Activated CD4-positive, alpha-beta T cell treated with anti-CD3 and anti-CD28 coated beads for 4 hours (primary cell): ENCODE measurements at places on chromosomes 16 and 17.

DNA sequence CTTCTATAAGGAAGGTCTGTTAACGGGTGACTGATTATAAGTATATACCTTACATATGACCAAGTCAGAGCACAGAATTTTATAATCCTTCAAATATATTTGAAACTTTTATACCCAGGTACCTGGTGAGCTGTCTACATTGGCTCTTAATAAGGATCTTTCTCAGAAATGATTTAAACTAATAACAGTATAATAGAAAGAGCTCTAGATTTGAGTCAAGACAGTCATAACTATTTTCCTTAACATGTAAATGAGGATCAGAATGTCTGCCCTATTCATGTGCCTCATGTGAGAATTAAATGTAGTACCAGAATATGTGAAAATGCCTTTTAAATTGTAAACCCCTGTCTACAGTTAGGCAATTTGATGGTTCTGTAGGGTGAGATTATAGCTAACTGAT, 14.5 kb downstream of the CBFB start:
- DNase-seq = no peak

DNA sequence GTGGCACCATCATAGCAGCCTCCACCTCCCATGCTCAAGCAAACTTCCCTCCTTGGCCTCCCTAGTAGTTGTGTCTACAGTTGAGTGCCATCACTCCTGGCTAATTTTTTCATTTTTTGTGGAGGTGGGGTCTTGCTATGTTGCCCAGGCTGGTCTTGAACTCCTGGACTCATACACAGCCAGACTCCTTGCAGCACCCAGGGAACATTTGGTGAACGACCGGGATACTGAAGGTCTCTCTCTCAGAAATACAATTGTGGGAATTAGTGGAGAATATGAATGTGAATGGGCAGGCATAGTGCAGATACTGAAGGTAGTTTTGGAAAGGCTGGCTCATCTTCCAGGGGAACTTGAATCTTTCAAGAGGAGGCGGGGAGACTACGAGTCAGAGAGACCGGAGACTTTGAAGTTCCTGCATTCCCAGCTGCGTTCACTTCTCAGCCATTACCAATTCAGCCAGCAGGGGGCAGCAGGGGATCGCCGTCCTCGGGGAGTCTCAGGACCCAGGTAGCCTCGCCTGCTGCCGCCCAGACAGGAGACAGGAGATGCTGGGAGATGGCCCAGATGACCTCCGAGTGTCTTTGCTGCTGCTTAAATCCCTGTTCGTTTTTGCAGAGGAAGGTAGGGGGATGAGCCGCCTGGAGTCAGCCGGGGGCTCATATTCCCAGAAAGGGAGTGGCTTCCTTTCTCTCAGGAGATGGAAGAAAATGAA, 68.6 kb downstream of the HAPSTR1 start:
- no peak for DNase-seq

DNA sequence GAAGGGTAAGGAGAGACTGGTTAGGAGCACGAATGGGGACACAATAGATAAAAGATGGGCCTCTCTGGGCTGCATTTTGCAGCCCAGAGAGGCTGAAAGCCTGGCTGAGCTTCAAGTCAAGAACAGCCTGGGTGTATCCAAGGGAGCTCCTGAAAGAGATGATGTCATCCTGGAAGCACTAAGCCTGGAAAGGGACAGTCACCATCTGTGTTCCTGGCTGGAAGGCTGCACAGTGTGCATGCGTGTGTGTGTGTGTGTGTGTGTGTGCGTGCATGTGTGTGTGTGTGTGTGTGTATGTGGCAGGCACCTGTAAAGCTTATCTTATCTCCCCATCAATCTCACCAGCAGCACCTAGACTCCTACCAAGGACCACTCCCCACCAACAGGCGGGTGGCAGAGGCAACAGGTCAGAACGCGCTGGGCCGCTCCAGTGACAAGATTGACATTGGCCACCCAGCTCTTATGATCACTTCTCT, 44.1 kb downstream of the COG7 start:
- no peak for DNase-seq

DNA sequence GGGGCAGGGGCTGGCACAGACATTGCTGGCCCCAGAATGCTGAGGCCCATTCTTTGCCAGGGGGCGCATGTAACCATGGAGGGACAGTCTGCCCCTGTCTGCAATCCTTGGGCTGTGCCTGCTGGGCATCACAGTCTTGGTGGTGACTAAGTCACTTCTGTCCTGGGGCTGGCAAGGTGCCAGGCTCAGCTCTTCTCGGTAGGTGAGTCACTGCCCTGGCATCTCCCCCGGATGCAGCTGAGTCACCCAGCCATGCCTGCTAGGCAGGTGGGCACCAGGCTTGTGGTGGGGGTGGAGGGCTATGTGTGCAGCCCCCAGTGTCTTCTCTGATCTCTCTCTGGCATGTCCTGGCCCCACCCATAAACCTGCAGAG, 5.6 kb downstream of the RARA start:
- peak; percentile 88 for DNase-seq

GRCh38 chr16:65121870-65122723, at the start of gene CDH11:
Gene CDH11 (minus strand): TSS chr16:65122063. CDS start chr16:65004869, 117,194 bp downstream.
- DNase-seq = no peak

- peak; percentile 62 for DNase-seq
Measured at GRCh38 chr17:46212634-46213435, 19.6 kb upstream of the KANSL1 start.

DNA sequence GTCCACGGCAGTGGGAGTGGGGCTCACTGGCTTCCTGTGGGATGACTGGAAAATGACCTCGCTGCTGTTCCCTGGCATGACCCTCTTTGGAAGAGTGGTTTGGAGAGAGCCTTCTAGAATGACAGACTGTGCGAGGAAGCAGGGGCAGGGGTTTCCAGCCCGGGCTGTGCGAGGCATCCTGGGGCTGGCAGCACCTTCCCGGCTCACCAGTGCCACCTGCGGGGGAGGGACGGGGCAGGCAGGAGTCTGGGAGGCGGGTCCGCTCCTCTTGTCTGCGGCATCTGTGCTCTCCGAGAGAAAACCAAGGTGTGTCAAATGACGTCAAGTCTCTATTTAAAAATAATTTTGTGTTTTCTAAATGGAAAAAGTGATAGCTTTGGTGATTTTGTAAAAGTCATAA, 7.8 kb upstream of the RNF213 start:
- DNase-seq = peak; percentile 89

- DNase-seq = no peak
Measured at GRCh38 chr17:65271296-65271695, 134.1 kb downstream of the RGS9 start.

- DNase-seq = no peak
Measured at GRCh38 chr17:57342963-57343589, 86.8 kb downstream of the MSI2 start.

GRCh38 chr16:23244122-23244521, 58.0 kb upstream of the SCNN1B start:
- no peak for DNase-seq

DNA sequence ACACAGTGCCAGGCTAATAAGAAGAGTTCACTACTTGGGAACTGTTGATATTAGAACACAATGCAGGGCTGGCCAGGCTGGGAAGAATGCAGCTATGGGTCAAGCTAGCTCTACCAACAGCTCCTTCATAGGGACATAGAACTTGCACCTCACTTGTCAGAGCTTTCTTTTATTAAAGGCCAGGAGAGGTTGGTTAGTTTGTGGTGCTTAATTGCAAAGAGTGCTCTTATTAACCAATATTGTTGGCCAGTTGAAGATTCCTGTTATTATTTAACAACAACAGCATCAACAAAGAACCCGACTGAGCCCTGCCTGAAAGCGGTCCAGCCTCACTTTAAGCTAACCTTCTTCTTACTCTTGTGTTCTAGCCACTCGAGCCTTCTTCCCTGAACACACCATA, 43.4 kb upstream of the ANKFN1 start:
- no peak for DNase-seq

DNA sequence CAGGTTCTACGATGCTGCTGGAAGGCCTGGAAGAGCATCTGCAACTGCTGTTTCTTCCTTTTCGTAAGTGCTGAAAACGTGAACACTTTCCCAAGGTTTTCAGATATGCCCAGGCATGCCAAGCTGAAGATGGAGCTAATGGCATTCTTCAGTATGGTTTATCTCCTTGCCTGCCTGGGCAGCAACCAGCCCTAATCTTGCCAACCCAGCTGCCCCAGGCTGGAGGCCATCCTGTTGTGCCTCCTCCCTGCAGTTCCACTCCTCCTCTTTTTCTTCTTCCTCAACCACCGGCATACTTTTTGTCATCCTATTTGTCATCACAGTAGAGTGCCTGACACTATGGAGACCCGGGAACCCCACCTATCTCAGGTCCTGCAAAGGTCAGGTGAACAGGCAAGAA, 1849.3 kb downstream of the TP53TG3F start:
- DNase-seq = no peak

DNA sequence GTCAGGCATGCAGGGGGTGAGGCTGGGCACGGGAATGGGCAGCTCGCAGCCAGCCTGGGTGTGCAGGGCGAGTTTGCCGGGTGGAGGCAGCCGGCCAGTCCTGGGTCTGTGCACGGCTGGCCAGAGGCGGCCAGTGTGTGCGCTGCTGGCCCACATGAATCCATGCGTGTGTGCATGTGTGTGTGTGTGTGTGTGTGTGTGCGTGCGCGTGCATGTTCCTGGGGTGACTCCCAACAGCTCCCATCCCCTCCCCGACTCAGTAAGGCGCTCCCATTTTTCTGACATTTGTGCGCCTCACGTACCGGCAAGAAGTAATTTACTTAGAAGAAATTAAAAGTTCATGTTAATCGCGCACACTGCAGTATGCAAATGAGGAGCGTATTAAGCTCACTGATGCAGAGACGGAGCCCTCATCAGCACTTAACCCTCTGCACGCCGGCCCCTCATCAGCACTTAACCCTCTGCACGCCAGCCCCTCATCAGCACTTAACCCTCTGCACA, 55.4 kb upstream of the ACSF3 start:
- no peak for DNase-seq

DNA sequence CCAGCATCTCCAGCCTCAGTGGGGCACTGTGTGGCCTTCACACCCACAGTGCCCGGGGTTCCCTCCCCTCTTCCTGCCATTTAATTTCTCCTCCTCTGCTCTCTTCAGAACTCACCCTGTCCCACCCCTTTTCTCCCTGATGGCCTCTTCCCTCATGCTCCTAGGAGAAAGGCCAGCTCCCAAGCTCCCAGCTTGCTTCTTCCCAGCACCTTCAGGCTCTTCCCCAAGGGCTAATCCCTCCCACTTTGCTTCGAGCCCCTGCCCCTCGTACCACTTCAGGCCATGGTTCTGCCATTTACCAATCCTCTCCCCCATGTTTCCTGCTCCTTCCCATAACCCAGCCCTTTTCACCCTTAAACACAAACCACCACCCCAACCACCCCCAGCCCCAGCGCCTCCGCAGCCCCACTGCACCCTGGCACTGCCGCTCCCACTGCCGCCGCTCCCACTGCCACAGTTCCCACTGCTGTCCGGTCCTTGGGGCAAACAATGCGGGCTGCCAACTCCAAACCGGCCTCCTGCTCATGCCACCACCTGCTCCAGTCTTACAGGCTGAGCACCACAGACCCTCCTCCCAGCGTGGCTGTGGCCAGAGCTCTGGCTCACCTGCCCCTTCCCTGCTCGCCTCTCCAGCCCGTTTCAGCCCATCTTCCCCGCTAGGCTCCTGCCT, 28.6 kb downstream of the ADAM11 start:
- DNase-seq = no peak

DNA sequence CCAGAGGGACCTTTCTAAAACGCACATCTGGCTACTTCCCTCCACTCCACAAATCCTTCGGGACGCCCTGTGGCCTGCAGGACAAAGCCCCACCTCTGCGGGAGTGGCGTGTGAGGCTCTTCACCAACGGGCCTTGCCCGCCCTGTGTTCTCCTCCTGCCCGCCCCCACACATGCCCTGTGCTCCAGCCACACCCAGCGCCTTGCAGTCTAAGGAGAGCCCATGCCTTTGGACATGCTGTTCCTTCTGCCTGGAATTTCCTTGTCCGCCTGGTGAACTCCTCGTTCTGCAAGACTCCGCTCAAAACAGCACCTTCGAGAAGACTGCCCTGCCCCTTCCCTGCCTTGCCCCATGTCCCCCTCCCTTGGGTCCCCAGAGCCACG, 7.4 kb downstream of the ELOB start:
- no peak for DNase-seq

DNA sequence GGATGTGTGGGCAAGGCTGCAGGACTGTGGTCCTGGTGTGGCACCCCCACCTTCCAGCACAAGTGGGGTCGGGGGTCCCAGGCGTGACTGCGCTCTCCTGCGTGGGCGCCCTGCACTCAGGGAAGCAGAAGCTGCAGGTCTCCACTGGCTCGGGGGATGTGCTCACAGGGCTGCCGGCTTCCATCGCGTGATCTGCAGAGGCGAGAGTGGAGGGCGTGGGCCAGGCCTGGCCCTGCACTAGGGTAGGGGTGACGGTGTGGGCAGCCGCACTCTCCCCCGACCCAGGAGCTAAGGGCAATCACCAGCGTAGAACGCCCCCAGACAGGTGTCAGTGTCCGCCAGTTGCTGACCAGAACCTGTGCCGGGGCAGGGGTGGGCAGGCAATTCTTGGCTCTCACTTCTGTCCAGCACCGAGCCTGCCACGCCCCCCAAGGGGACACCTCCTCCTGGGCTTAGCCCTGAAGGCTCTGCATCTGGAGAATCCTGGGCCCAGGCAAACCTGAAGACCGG, 32.3 kb downstream of the TNFRSF13B start:
- DNase-seq = no peak

- no peak for DNase-seq
Measured at GRCh38 chr17:73516431-73516830, 127.8 kb downstream of the SDK2 start.

DNA sequence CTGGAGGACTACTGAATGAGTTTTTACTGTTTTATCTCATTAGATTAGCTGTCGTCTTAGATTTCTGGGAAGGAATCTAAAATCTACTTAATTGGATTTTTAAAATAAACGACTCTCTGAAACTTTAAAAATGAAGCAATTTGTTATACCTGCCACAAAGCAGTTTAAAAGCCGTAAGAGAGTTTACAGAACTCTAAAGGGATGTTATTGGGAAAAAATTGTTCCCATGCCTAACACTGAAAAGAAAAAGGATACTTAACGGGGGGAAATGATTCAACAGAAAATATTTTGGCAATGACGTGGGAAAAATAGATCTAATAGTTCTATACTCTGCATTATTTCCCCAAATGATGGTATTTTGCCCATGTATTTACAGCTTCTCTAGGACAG, 27.0 kb downstream of the ARHGAP17 start:
- DNase-seq = no peak

- no peak for DNase-seq
Measured at GRCh38 chr17:17055286-17056155, 13.3 kb downstream of the MPRIP start.

DNA sequence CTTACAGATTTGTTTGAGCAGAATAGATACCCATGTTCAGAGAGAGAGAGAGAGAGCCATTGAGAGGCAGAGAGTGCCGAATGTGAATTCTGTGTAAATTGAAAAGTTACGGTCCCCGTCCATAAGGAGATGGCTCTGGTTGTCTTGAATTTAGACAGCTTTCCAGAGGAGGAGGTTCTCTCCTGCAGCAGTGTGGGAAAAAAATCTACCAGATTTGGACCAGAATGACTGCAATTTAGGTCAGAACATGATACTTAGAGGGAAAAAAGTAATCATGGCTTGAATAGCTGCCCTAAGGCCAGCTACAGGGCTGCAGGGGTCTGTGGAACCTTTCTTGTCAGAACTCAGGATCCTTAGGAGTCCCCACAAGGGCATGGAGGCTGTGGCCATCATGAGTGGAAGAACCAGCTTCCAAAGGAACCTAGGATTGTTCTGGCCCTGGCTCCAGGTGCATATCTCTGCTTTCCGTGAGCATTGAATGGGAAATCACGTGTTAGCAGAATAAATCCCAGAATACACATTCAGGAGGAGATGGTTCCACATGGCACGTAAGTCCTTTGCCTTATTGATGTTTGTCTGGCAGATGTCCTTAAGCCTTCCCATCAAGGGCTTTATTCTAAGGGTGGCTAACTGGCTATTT, 13.0 kb downstream of the PITPNC1 start:
- no peak for DNase-seq
